T-helper 2 cell treated with Interferon-gamma antibody and Interleukin-4, amounts not matched to agents 100 ng/mL and 5 ng/mL, for 36 hours (primary cell): ENCODE measurements at places on chromosomes 5 and 9. TPM values are rescaled to one million over a fixed set of nuclear protein-coding genes. Genes with fewer than 3 reads are reported as not detected.

DOCK2 gene
- total RNA-seq: 293 and 303 TPM in 2 replicates

PPP2R2B gene
- total RNA-seq: 0.52 and 0.80 TPM in 2 replicates

NAA35 gene
- total RNA-seq: 22.9 and 24.7 TPM in 2 replicates

WNT8A gene
- not detected in 2 replicates for total RNA-seq

ADAMTSL1 gene
- total RNA-seq: not detected in 2 replicates

TEX48 gene
- total RNA-seq: 0.30 TPM in 1 of 2 replicates, not detected in the other

UGT3A1 gene
- total RNA-seq: not detected in 2 replicates

CACNA1B gene
- total RNA-seq: not detected in 2 replicates

TMEM171 gene
- not detected in 2 replicates for total RNA-seq

MYOZ3 gene
- 0.07 TPM in 1 of 2 replicates, not detected in the other for total RNA-seq

PFN3 gene
- total RNA-seq: not detected in 2 replicates

LAMC3 gene
- total RNA-seq: 0.05 and 0.07 TPM in 2 replicates

YTHDC2 gene
- 27.0 and 31.4 TPM in 2 replicates for total RNA-seq

GARNL3 gene
- 1.0 and 1.8 TPM in 2 replicates for total RNA-seq
